ENCODE measurements at places on chromosomes 3 and 15.

GRCh38 chr3:69058180-69058946, 6.2 kb upstream of the TMF1 start:
- DNase-seq = no peak

DNA sequence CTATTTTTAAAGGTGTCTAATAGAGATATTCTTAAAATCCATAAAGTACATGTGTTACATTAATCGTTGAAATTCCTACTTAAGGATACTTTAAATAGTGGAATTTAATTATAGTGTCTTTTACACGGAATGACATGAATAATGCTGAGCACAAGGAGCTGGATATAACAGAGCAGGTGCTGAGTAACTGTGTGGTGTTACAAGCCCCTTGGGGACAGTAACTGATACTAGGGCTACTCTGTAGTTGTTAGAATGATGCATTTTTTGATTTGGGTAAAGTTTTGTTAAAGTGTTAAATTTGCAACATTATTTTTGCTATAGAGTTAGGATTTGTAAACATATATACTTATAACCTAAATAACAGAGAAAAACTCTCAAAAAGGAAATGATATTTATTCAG, 1496.1 kb downstream of the OTOL1 start:
- no peak for DNase-seq

DNA sequence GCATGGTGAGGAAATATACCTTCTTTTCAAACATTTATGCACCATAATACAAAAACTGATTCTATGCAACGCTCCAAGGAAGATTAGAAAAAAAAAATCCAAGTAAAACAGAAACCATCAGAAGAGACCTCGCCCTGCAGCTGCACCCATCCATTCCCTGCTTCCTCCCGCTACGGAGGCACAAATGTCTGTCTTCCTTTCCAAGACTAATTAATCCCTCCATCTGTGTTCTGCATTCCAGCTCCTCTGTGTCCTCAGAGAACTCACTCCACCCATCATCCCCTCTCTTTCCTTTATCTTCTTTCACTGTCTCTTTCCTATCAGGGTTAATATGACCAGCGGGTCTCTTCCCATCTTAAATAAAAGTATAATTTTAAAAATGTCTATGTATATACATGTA, 196.1 kb downstream of the ADAMTSL3 start:
- no peak for DNase-seq

- no peak for DNase-seq
Measured at GRCh38 chr15:37075777-37076176, 24.6 kb downstream of the MEIS2 start.

DNA sequence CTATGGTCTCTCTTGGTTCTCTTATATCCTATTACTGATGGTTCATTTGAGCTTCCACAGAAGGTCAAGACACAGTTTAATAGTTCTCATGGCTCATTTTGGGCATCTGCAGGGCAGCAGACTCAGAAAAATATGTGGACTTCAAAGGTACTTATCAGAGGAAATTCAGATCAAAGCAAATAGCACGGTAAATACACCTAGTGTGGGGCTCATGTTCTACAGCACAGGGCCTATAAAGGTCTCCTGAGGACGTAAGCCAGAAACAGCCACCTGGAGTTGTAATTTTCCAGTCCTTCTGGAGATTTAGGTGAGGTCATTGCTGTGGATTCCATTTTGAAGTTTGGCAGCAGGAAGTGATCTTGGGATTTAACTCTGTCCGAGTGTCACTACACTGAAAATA, 134.5 kb upstream of the SGO1 start:
- no peak for DNase-seq

GRCh38 chr15:31321418-31321817, 5.2 kb upstream of the KLF13 start:
- no peak for DNase-seq

DNA sequence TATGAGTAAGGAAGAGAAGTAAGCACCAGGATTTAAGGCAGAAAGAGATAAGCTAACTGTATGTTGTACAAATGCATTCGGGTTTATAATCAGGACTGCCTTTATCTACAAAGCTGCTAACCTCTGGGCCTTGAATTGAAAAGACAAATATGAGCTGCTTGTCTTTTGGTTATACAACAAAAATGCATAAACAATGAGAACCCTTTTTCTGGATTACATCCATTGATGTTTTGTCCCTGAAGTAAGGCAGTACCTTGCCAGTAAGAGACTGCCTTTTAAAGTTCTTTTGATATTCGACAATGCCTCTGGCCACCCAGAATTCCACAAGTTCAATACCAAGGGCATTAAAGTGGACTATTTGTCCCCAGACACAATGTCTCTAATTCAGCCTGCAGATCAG, 280.7 kb downstream of the ZNF621 start:
- no peak for DNase-seq

GRCh38 chr3:23455775-23456174, 252.6 kb downstream of the UBE2E2 start:
- DNase-seq = no peak

- no peak for DNase-seq
Measured at GRCh38 chr15:89492111-89492641, 4.2 kb downstream of the RHCG start.

- DNase-seq = no peak
Measured at GRCh38 chr3:53171064-53171418, 10.0 kb downstream of the PRKCD start.

DNA sequence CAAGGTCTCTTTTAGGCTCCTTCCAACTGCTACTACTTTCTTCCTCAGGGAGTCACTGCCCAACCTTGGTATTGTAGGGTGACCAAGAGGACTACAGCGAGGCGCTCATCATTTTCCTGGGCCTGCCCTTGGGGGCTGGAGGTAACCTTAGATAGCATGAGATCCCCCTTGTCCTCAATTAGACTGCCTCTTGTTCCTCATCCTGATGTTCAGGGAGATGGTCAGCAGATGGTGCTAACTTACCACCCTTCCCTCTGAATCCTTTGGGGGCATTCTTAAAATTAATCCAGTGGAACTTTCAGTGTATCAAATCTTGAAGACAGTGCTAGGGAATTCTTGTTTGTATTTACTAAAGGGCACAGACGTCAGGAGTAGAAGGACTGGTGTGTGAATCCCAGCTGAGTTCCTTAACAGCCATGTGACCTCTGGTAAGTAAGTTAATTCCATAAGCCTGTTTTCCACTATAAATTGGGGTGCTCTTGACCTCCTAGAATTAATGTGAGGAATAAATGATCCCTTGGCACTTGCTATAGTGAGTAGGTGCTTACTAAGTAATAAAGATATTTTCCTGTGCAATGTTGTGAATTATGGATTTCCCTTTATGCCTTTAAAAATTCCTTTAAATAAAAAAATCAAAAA, 4.1 kb upstream of the CLPX start:
- DNase-seq = no peak

- no peak for DNase-seq
Measured at GRCh38 chr3:46266598-46266997, 24.3 kb downstream of the CCR3 start.

DNA sequence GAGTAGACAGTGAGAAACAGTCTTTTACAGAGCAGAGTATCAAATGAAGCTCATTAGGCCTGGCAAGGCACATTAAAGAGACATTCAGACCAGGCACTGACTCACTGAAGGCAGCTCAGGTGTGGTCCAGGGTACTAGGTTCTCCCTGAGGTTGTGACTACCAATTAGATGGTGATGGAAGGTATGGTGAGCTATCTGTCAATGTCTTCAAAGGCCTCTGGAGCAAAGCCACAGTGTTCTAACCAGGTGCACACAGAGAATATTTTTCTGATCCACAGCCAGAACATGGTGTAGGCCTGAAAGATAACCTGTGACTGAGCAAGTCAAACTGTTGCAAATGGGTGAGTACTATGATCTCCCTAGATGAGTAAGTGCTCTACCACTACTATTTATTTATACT, 51.5 kb downstream of the EOMES start:
- no peak for DNase-seq

DNA sequence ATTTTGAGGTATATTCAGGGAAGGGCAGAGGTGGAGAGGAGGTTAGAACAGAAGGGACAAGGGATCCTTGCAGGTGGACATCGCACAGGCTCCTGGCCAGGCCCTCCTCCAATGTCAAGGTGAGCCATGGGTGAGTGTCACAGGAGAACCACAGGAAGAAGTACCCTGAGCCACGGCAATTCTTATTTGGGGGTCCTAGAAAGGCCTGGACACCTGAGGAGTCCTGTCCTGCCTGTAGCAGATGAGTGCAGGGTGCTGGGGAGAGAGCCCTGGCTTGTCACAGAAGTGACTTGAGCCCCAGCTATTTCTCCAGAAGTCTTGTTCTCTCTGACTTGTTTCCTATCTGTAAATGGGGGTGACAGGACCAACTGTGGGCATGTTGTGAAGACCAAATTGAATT, 4.3 kb downstream of the SLC6A20 start:
- no peak for DNase-seq

- DNase-seq = no peak
Measured at GRCh38 chr15:79898369-79898768, 1.6 kb upstream of the MTHFS start.

- DNase-seq = no peak
Measured at GRCh38 chr15:52233405-52233804, 42.2 kb upstream of the GNB5 start.

DNA sequence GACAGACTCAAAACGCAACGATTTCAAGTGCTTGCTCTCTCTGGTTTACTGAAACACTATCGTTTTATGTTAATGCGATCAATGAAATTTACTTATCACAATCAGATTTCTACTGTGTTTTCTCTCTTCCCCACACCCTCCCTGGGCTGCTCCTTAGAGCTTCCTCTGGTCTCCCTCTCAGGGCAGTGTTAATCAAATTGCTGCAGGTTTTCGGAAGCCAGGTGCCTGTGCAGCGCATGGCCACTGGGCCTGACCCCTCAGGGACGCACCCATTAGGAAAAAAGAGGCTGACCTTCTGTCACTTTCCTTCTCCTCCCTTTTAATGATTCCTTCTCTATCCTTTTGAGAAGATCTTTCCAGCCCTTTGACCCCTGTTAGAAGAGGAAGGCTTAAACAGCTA, 134.5 kb upstream of the ONECUT1 start:
- DNase-seq = no peak

DNA sequence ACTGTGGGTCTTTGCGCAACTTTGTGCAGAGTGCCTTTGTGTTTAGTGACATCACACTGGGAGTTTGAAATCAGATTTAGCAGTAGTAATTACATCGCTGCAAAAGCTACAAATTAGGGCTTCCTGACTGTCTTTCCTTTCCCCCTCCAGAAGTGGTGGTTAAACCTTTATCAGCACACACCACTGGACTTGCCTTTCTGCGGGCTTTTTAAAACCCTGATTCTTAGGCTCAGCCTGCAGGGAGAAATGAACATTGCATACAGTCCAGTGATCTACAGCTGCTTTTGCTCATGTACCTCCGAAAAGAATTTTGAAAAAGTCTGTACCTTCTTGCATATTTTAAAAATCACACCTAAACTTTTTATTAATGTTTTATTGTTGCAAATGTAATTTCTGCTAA, 219.7 kb upstream of the NAALADL2 start:
- no peak for DNase-seq

DNA sequence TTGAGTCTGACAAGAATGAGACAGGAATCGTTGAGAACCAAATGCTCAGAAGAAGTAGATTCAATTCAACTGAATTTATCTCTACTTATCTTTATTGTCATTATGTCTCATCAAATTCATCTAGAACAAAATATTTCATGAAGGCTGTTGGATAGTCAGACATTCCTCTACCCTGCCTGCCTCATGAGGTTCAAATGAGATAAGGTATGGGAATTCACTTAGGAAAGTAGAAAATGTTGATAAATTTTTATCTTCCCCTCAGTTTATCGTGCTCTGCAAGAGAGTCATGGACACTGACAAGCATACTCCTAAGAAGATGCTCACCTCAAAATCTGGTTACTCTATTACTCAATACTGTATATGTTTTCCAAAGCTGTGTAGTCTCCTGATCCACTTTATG, 149.7 kb upstream of the CDIN1 start:
- DNase-seq = no peak

- DNase-seq = no peak
Measured at GRCh38 chr15:101174152-101174920, 77.5 kb downstream of the CHSY1 start.

DNA sequence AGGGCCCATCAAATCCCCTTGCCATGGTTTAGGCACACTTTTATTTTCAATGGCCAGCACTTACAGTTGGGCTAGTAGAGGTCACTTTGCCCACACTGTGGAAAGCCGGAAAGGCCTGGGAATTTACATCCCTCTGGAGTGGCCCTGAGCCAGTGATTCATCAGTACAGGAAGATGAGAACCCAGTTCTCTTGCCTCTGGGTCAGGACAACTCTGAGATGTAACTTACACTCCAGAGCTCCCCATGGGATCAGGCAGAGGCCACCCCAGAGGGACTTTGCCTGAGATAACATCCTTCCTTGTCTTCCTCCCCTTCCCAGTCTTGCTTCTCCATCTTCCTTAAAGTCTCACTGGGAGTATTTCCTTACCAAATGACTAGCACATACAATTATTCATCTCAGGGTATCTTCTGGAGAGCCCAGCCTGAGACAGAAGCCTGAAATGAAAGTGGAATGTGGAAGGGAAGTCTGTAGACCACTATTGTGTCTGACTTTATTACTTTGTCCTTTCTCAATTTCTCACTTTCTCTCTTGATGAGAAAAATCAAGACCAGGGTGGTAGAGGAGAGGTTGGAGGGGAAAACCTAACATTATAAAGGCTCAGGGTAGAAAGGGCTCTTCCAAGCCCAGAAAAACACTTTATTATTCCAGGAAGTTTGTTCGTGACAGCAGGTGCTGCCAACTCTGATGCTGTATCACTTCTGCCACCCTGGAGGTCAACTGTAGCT, 220.8 kb downstream of the ZNF621 start:
- DNase-seq = no peak

DNA sequence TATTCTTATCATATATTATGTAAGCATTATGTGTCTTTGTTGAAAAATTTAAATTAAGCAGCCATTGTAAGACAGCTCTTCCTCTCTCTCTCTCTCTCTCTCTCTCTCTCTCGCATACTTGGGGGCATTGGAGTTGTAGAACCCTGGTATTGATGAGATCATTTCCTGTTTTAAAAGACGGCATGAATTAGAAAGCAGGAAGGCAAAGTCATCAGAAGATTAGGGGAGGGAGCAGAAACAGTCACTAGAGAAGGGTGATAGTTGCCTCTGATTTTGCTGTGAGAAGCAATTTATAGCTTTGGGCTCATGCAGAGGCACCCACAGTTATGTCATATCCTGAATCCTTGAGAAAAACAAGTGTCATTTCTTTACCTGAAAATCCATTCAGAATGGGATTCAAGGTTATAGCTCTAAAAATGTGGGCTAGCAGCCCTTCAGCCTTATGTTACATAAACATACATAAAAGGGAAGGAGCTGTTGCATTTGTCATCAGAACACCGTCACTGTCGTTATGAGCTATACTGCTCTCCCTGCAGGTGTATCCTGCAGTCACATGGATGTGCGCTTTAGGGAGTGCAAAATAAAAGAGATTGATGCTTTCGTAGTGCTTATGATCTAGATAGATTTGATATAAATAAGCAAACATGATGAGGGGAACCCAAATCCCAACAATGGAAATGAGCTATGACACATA, 213.8 kb downstream of the NR1D2 start:
- no peak for DNase-seq

GRCh38 chr3:68139897-68140296, 485.5 kb upstream of the SUCLG2 start:
- no peak for DNase-seq

- no peak for DNase-seq
Measured at GRCh38 chr3:23835802-23836201, 30.0 kb downstream of the UBE2E1 start.

Data from aorta (tissue), 5 donors.